Stimulated activated CD8-positive, alpha-beta memory T cell treated with anti-CD3 and anti-CD28 coated beads, Interleukin-4, amount 100 ng/mL, for 24 hours (primary cell): ENCODE measurements at places on chromosomes 12 and 14.

DNA sequence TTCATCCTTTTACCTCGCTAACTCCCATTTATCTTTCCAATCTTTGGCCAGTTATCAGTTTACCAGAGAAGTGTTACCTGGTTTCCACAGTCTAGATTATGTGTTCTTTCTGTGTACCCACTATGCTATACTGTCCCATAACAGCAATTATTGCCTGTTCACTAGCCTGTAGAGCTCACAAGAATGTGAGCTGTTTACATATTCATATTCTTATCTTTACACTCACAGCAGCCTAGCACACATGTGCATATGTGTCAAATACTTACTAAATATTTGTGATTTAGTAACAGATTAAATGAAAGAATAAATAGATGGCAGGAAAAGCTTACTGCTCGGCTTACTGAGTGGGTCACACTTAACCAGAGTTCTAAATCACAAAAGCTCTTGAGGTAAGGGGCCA is 97.8 kb downstream of the NOVA1 start:
- no peak for DNase-seq

DNA sequence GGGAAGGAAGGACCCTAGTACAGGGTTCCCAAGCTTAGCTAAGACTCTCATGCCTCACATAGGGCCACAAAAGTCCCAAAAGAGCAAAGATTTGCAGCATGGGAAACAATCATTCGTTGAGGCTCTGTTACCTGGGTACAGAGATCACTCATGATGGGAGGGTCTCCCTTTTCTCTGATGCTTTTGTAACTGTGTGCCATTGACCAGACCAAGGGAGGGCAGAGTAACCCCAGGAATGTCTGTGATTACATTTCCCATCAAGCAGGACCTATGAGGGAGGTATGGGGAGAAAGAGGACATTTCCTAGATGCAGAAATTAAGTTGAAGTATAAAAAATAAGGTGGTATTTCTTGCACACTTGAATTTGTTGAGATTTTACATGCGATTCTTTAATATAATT is 16.4 kb upstream of the DLGAP5 start:
- DNase-seq: no peak

- no peak for DNase-seq
Observed at GRCh38 chr12:46131732-46132469, 136.9 kb downstream of the SLC38A1 start.

GRCh38 chr12:68863109-68863770 is 55.3 kb downstream of the MDM2 start:
- DNase-seq: no peak

GRCh38 chr12:52015532-52016041 is 8.8 kb downstream of the TAMALIN start:
- DNase-seq: no peak

- DNase-seq: no peak
Observed at GRCh38 chr14:77582511-77582910, 33.9 kb downstream of the SPTLC2 start.

- DNase-seq: no peak
Observed at GRCh38 chr12:19819231-19819630, 379.9 kb downstream of the AEBP2 start.
